ENCODE measurements at places on chromosomes 16 and 17. TPM values are rescaled to one million over a fixed set of nuclear protein-coding genes. Genes with fewer than 3 reads are reported as not detected.

MYO15B gene
- total RNA-seq, result 1.5 TPM

PABPN1L gene
- total RNA-seq, result not detected

- DNase-seq, result no peak
Observed at GRCh38 chr16:15880434-15881308, 7.7 kb downstream of the CEP20 start.

DNA sequence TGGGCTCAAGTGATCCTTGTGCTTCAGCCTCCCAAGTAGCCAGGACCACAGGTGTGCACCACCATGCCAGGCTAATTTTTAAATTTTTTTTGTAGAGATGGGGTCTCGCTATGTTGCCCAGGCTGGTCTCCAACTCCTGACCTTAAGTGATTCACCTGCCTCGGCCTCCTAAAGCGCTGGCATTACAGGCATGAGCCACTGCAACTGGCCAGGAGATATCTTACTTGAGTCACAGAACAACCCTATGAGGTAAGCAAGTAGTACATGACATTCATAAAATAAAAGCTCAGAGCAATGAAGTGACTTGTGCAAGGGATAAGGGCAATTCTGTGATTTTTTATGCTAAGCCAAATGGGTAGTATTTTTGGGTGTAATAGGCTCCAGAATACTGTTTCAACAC lies 57.3 kb downstream of the CDC27 start:
- peak; percentile 16 for DNase-seq

DNA sequence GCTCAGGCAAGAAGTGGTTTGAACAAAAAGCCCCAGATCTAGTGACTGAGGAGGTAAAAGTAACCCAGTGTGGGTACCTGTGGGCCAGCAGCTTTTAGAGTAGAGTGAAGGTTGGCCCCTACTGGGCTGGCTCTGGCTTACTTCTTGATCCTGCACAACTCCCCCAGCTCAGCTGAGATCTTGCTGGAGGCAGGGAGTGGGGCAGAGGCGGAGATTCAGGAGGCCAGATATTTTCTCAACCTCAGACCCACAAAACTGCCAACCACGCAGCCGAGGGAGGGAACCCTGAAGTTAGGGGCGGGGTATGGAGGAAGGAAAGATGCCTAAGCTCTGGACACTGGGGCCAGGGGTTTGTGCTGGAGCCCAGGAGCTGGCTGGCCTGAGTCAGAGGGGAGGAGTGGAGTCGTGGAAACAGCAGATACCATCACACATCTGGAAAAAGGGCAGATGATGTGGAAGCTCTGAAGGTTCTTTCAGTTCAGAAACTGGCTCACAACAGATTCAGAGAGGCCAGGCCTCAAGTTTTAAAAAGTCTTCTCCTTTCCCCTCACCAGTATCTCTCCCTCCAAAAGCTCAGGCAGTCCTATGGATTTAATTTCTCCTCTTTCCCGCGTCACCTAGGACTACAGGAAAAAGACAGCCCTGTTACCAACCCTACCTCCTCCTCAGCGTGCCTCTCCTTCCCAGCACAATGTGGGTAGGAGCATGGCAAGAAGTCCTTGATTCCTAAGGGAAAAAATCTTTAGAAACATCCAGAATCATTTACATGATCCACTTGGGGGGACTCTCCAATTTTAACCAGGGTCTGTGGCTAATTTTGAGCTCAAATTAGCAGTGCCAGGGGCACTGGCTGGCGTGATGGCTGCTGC lies 48.1 kb downstream of the MYO18A start:
- DNase-seq, result peak; percentile 90

DNA sequence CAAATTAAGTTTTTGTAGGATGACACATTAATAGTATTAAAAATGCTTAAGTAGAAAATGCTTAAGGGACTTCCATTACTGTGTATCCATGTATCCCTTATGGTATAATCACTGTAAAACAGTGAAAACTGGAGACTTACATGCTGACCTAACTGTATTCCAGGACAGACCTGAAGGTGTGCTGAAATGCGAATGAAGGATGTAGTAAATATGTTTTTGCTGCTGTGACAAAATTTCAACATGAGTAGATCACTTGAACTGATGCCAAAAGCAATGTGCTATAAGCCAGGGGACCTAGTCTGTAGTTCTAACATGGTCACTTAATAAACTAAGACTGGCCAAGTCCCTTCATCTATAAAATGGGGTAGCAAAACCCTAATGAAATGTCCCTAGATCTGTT lies 142.0 kb upstream of the CORO6 start:
- no peak for DNase-seq

GRCh38 chr17:79888009-79888540 lies 48.8 kb upstream of the CBX4 start:
- DNase-seq, result no peak

DNA sequence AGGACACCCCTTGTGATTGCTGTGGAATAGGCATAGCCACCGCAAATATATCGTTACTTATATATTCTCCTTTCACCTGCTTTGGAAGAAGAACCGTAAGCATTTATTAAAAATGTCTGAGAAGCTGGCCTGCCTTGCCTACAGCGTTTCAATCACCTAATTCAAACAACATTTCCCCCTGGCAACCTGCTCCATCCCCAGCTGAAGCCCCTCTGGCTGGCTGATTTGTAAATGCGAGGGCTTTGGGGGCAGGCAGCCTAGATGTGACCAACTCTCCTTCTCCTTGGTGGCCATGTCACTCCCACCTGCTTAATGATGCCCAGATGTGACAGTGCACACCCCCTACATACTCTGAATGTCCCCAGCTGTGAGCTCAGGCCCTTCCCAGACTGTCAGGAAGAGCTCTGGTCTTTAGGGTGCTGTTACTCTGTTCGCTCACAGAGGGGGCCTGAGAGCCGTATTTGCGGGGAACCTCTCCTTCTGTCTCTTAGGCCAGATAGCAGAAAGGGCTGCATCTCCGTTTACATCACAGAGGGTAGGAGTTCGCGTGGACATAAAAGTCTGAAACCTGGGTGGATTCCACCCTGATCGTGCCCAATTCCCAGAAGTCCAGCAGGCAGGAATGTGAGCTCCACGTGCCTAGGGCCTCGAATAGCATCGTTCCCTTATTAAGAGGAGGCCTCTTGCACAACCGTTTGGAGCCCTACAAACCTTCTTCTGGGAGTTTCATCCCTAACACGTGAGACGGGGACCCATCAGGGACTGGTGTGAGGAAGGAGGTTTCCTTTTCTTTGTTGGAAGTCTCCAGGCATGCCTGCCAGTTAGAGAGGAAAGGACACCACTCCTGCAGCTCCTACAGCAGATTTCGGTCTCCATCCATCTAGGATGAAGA lies 2.4 kb upstream of the SDK2 start:
- DNase-seq, result no peak

TBC1D26 gene
- total RNA-seq, result not detected

- DNase-seq, result no peak
Observed at GRCh38 chr16:89326721-89327120, 109.2 kb downstream of the ZNF778 start.

MON1B gene
- total RNA-seq, result 16.3 TPM

PYDC1 gene
- total RNA-seq, result not detected

DNA sequence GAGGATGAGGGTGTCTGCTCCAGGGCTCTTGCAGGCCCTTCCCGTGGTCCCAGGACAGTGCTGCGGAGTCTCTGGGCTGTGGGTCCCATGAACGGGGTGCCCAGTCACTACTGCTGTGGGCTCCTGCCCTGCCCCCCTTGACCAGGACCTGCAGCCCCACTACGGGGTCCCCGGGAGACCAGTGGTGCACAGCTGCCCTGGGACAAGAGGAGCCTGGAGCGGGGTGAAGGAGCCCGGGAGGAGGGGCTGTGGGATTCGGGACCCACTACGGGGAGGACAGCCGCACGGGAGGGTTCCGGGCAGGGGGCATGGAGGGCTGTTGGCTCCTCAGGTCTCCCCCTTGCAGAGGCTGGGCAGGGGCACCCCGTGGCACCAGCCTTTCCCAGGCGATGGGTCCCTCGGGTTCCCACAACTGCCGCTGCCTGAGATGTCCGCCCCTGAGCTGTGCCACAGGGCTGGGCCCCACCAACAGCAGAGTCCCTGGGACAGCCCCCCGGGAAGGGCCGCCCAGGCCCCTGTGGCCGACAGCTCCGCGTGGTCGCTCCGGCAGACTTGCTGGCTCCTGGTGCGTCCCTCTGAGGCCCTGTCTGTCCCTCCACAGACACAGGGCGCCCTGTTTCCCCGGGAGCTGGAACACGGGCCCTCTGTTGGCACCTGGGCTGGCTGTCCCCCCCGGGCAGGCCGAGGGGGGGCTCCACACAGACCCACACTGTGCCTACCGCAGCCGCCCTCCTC lies 52.1 kb upstream of the GNG13 start:
- no peak for DNase-seq

MLKL gene
- total RNA-seq, result 14.4 TPM

MYH11 gene
- total RNA-seq, result not detected

FAM171A2 gene
- total RNA-seq, result 1.4 TPM

DNA sequence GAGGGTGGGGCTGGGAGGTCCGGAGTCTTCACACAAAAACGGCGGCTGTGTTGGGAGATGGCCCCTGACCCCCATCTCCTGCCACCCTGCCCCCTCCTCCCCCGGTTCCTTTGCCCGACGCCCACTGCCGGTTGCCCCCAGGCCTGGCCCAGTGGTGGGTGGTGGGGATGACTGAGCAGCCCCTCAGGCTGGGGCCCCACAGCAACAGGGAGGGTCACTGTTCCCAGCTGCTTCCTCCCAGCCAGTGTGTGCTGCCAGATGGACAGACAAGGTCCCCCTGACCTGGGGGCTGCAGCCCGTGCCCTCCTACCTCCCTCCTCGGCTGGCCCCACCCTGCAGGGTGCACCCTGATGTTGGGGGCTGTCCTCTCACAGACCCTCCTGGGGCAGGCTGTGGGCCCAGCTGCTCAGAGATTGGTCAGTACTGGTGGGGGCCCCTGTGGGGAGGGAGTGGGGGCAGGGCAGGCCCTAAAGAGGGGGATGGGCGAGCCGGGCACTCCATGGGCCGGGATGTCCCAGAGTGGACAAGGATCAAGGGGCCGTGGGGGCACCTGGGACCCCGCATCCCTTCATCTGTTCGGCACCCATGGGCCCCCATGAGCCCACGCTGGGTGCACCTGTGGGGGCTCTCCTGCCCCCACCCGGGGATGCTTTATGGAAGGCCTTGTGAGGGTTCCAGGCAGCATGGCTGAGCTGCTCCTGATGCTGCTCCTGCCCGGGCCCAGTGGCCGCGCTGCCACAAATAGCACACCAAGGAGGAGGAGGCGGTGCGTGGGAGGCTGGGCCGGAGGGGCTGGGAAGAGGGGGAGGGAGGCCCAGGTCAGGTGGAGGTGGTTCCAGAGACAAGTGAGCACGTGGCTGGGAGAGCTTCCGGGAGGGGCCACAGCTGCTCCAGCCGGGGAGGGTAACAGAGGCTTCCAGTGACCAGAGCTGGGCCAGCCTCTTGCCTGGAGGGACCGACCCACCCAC lies 5.1 kb downstream of the C1QTNF8 start:
- no peak for DNase-seq

- DNase-seq, result no peak
Observed at GRCh38 chr16:12541672-12542071, 262.0 kb downstream of the CPPED1 start.

- no peak for DNase-seq
Observed at GRCh38 chr16:14140923-14141322, 69.8 kb downstream of the MRTFB start.

CD79B gene
- 0.27 TPM for total RNA-seq

DNA sequence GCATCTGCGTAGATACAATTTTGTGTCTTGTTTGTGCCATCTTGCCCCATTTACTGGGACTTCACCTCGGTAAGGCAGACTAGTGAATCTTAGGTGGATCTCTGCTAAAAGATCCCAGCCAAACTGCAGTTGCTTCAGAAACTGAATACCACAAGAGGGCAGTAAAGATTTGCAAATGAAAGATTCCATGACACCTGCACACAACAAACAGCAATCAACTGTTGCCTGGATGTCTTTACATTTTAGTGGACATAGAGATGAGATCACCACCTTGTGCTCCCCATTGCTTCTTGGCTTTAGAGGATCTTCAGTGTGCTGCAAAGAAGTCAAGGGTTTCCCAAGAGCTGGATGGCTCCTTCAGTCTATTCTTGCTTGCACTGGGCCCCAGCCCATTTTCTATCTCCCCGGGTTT lies 119.2 kb upstream of the CACNG5 start:
- DNase-seq, result peak; percentile 62

- DNase-seq, result no peak
Observed at GRCh38 chr16:56667581-56668571, at the start of gene MT1G. TSS of gene MT1G (minus strand) at chr16:56668065. CDS start at chr16:56667993, 72 bp downstream.

DNA sequence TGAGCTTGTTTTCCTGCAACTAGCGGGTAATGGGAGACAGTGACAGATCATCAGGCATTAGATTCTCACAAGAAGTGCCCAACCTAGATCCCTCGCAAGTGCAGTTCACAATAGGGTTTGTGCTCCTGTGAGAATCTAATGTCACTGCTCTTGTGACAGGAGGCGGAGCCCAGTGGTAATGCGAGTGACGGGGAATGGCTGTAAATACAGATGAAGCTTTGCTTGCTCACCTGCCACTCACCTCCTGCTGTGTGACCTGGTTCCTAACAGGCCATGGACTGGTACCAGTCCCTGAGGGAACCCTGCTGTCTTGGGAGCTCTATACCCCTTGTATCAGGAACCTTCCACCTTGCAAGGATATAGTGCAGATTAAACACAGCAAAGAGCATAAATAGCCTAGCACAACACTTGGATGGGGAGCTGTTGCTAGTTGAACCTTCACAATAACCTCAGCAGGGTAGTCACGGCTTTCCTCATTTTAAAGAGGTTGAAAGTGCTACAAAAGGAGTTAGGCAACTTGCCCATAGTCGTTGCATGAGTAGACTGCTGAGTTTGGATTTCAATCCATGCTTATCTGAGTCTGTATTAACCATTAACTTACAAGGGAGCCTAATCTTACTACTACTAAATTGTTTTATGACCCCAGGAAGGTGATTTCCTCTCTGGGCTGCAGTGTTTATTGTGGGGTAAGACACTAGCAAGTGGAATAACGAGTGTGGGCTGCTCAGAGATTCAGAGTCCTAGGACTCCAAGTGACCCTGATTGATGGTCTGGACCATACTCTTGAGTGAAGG lies 156.6 kb upstream of the ZFHX3 start:
- DNase-seq, result no peak

Data from M059J (cell line).